ENCODE measurements at places on chromosomes 5 and 9.

- peak; percentile 48 for DNase-seq
Observed at GRCh38 chr5:170597109-170597751, 93.4 kb downstream of the KCNIP1 start.

GRCh38 chr5:9547122-9547947, 1.5 kb upstream of the SEMA5A start:
- DNase-seq: no peak

- DNase-seq: no peak
Observed at GRCh38 chr5:72525816-72526215, 18.6 kb upstream of the ZNF366 start.

- no peak for DNase-seq
Observed at GRCh38 chr9:89706731-89707191, 101.9 kb downstream of the GADD45G start.

DNA sequence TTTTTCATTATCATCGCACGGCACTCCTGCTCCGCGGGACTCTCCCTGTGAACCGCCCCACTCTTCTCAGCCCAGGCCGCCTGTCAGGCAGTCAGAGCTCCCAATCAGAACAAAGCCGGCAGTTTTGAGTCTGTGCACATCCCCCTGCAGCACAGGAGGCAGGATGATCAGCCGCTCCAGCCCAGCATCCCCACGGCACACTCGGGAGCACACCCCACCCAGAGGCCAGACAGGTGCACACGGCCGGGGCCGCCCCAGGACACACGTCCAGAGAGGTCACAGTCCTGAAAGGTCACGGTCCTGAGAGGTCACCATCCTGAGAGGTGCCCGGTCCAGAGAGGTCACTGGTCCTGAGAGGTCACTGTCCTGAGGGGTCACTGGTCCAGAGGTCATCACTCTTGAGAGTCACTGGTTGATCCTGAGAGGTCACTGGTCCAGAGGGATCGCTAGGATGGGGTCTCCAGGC, 8.4 kb downstream of the TPPP start:
- DNase-seq: no peak

GRCh38 chr5:149221326-149221725, 50.3 kb upstream of the AFAP1L1 start:
- no peak for DNase-seq

- no peak for DNase-seq
Observed at GRCh38 chr5:12245429-12245828, 341.2 kb upstream of the CTNND2 start.

DNA sequence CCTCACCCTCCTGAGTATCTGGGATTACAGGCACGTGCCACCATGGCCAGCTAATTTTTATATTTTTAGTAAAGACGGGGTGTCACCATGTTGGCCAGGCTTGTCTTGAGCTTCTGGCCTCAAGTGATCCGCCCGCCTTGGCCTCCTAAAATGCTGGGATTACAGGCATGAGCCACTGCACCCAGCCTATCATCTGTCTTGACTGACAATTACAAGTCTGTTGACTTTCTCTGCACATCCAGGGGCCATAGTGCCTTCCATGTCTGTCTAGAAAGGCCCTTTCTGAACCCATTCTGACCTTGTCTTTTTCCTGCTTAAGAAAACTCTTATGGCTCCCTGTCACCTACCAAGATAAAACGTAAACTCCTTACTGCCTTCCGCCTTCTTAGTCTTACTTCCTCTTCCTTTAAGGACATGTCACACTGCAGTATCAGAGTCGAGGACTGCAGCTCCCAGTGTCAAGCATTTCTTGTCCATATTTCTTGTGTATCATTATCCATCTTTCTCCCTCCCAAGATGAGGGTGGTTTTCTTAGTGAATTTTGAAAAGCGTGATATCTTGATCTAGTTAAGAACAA, 49.9 kb upstream of the SHB start:
- DNase-seq: no peak

DNA sequence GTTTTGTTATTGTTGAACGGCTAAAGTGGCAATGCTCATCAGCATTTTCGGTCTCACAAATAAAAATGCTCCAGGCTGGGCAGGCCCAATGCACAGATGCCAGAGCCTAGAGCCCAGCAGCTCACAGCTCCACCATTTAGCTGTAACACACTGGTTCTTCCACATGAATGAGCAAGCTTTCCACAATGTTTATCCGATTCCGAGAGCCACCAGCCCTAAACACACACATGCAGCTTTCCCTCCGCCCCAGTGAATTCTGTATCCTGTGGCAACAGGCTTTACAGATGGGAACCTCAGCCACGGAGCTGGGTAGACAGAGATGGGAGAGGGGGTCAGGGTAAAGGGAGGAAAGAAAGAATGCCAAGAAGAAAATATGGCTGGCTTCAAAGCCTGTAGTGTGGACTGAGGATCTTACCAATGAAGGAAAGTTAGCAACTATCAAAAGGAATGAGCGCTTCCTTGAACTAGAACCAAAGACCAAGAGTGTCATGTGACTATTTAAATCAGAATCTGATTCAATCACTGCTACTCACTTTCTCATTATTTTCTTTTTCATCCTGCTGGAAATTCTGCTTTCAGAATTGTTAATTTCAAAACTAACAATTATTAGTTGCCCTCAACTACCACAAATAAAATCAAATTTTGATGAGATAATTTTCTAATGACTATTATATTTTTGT, 77.1 kb downstream of the MRPS27 start:
- no peak for DNase-seq

Measured in stimulated activated CD4-positive, alpha-beta T cell treated with anti-CD3 and anti-CD28 coated beads, Interleukin-15, amount 100 ng/mL, for 48 hours (primary cell).